ENCODE measurements at places on chromosomes 4 and X. TPM values are rescaled to one million over a fixed set of nuclear protein-coding genes. Genes with fewer than 3 reads are reported as not detected.

DNA sequence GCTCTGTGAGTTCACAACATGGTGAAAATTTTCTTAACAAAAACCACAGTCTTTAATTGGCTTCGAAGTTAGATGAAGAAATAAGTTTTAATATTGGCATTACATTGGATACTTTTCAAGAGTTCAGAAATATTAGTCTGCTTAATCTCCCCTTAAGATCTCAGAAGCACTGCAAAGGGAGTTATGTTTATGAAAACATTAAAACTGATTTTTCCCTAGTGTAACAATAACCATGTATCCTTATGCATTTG lies 1.5 kb downstream of the SETD7 start:
- DNase-seq, result no peak

- no peak for DNase-seq
These were observed 995 bp downstream of the SMARCA5 start for GRCh38 chr4:143514497-143514896.

DNA sequence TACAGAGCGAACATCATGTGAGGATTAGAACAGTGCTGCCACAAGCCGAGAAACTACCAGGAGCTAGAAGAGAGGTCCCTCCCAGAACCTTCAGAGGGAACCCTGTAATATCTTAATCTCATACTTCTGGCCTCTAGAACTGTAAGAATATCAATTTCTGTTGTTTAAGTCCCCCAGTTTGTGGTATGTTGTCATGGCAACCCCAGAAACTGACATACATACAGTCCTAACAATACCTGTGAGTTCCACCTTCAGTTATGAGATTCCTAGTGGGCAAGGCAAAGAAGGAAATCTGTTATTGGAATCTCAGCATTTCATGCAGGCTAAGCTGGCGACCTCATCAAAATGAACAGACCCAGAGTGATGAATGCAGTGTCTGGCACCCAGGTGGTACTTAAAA lies 42.5 kb downstream of the ZBTB49 start:
- DNase-seq, result no peak

DNA sequence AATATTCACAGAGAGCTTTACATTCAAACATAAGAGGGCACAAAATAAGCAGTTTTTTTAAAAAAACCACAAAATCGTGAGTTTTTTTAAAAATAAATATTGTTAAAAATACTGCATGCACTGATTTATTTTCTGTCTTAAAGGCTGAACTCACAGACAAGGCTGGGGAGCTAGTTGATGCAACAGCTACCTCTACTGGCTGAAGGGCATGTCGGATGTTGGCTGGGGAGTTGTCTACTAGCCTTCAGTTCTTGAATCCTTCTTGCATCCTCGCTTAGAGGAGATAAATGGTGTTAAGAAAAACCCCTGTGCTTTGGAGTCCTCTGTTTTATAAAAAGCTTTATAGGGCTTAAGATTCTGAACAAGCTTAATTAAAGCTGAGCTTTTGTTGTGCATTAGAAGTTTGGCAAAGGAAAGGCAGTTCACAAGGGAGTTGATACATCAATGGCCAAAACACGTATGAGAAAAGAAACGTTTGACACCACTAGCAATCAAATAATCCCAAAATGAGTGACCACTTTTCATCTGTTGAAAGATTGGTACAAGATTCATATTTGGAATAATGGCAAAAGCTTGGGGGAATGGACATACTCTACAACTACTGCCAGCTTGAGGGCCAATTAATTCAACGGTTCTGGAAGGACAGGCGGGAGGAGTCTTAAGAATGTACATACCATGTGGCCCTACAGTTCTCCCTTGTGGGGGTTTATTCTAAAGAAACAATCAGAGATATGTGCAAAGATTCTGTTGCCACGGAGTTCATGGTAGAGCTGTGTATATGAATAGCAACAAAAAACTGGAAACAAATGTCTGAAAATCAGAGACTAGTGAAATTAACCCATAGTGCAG lies 94.7 kb downstream of the SEL1L3 start:
- peak; percentile 31 for DNase-seq

GRCh38 chr4:127509155-127509554 lies 123.6 kb upstream of the INTU start:
- no peak for DNase-seq

DNA sequence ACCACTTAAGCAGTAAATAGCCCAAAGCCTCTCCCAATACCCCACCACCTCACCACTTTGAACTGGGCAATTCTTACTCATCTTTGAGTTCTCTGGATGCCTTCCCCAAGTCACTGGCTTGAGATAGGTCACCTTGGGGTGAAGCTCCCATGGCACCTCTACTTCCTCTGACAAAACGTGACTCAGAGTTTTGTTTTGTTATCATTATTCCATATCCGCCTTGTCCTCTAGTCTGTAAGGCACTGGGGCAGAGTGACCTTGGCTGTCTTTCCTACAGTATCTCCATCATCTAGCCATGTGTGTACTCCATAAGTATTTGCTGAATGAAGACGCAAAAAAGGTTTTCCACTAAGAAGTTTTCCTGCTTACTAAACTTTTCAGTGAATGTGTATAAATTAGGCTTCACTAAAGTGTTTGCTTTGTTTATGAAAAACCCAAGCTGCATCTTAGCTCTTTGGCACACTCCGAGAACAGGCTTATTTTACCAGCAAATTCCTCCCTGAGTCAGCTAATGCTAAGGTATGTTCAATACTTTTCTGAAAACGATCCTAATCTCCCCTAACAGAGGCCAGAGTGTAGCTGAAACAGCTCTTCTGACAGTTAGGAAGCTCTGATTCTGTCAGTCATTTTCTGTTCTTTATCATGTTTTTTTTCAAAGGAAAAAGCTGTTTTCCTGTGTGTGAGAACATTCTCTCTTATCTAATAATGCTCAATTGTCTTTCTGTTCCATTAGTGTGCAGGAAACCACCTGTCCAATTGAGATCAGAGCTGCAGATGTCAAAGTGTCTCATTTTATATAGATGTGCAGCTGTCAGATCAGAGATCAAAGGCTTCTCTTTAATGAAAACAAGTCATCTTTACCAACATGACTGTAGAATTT lies 30.2 kb upstream of the TSPAN5 start:
- no peak for DNase-seq

GRCh38 chr4:26050671-26051070 lies 136.7 kb downstream of the SMIM20 start:
- no peak for DNase-seq

DNA sequence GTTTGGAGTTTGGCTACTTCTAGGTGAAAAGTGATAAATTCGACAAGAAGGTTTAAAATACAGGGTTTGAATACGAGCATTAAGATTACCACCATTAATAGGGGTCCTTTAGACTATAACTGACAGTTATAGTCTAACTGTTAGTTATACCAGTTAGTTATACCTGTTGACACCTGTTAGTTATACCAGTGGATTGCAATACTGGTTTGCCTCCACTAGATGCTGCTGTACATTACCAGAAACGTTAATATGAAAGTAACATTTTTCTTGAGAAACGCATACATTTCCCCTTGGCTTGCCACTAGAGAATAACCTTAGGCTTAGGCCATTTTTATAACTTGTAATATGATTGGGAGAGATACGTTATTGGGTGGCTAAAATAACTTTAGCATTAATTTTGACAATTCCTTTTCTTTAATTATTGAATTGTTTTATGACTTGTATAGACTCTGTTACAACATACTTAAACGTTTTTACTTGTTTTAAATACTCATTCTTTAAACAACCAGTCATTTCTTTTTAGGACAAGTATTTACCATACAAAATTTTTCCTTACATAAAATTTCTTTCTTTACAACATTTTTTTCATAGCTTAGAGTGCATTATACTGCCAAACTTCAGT lies 911.2 kb downstream of the FSTL5 start:
- DNase-seq, result no peak

- DNase-seq, result no peak
These were observed 28.8 kb downstream of the RPS6KA3 start for GRCh38 chrX:20237864-20238263.

GRCh38 chr4:129167640-129168260 lies 71.8 kb downstream of the C4orf33 start:
- DNase-seq, result no peak

DNA sequence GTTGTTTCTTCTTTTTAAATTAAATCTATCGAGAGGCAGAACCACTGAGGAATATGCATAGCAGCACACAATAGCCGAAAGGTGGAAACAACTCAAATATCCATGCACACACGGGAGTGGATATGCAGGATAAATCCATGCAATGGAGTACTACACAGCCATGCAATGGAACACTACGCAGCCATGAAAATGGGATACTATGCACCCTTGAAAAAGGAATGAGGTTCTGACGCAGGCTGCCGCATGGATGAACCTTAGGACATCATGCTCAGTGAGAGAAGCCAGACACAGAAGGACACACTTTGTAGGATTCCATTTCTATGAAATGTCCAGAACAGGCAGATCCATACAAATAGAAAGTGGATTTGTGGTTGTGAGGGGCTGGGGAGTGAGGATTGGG lies 18.4 kb upstream of the P2RY8 start:
- no peak for DNase-seq

DNA sequence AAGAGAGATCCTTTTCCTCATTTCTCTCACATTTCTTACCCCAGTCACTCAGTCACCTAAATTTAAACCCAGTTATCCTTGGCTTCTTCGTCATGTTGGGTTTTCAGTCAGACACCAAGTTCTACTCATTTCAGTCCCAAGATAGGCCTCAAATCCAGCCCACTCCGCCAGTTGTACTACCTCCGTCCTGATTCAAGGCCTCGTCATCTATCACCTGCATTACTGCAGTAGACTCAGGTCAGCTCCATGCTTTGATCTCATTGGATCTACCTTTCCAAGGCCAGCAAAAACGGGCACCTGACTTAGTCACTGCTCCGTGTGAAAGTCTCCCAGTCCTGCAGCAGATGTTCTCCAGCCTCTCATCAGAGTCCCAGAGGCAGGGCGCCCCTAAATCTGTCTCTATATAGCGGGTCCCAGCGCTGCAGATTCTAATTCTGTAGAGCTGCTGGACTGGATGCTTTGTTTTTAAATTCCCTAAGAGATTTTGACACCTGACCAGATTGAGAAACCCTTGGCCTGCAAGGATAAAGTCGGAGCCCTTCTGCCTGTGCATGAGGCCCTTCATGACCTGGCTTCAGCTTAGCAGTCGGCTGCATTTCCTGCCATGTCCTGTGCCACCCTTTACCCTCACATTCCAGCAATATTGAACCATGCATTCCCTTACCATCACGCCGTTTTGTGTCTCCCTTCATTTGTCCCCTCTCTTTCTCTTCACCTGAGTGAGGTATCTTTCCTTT lies 53.7 kb downstream of the ZFX start:
- DNase-seq, result no peak

DNA sequence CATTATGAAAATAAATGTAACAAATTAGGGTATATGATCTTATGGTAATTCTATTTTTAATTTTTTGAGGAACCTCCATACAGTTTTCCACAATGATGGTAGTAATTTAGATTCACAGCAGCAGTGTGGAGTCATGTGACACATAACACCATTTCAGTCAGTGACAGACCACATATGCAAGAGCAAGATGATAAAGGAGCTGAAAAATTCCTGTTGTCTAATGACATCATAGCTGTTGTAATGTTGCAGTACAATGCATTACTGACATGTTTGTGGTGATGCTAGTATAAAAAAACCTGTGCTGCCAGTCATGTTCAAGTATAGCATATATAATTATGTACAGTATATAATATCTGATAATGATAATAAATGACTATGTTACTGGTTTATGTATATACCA lies 28.5 kb downstream of the EMCN start:
- DNase-seq, result no peak

- peak; percentile 47 for DNase-seq
These were observed 97.6 kb downstream of the CPE start for GRCh38 chr4:165476214-165477098.

DNA sequence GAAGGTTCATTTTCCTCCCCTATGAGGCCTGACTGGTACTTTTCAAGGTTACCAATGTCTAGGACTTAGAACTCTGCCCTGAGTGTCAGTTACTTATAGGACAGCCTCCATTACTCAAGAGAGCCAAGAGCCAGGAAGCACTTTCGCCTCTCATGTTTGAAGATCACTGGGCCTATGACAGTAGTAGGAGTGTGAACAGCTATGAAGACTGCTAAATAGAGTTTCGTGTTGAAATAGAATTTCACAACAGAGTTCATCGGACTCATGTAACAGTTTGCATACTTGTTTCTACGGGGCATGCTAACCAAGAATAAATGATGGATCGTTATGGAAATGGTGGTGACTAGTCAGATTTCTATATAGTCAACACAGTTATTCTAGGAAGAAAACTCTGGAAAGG lies 97.8 kb upstream of the GPC4 start:
- DNase-seq, result no peak

- DNase-seq, result no peak
These were observed 37.3 kb downstream of the ARHGAP6 start for GRCh38 chrX:11628399-11628798.

- no peak for DNase-seq
These were observed 3.7 kb upstream of the OSTC start for GRCh38 chr4:108646706-108647105.

DNA sequence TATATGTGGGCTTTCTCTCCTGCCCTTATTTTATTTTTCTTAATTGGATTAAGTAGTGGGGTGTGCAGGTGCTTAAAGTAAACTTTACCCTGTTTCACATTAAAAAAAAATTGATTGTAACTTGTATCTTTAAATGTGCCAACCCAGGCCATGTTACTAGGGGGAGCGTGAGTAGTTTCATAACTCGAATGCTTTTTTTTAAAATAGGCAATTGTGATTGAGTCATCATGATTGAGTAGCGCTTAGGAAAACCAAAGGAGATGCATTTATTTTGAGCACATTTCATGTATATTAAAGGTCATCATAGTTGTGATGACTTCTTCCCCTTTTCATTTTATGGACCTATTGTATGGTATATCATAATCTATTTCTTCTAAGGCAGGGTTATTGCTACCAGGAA lies 32.2 kb downstream of the GPAT3 start:
- DNase-seq, result no peak

- no peak for DNase-seq
These were observed 192.9 kb upstream of the RBPJ start for GRCh38 chr4:26127851-26128337.

DNA sequence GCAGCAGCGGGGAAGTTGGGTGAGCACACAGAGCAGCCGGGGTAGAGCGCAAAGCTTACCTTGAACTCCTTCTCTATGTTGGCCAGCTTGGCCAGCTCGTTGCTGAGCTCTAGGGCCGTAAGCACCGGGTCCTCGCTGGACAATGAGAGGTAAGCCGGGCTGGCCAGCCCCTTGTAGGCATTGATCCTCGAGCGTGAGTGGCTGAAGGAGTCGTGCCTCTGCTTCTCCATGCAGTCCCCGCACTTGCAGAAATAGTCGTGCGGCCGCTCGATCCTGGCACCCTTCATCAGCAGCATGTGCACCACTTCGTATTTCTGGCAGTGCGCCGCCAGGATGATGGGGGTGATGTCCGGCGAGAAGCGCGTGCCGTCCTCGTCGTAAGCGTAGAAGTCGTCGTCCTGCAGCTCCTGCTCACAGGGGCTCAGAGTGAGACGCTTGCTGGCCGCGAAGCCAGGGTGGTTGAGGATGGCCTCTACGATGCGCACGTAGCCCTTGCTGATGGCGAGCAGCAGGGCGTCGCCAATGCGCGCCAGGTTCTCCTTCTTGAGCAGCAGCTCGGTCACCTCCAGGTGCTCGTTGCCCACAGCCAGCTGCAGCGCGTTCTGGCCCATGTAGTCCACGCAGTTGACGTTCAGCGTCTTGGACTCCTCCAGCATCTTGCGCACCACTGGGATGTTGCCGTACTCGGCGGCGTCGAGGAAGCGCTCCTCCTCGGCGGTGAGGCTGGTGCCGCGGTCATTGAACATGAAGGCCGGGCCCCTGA lies 19.5 kb downstream of the TRPC3 start:
- no peak for DNase-seq

RENBP gene
- 38.7 TPM for total RNA-seq

CWH43 gene
- 1.3 TPM for total RNA-seq

ETDA gene
- total RNA-seq, result not detected

BMX gene
- not detected for total RNA-seq

PTPN13 gene
- 20.1 TPM for total RNA-seq

ADH7 gene
- total RNA-seq, result not detected

Measured in kidney epithelial cell (primary cell).